GM03348 (cell line): ENCODE measurements at places on chromosomes 11 and 22.

DNA sequence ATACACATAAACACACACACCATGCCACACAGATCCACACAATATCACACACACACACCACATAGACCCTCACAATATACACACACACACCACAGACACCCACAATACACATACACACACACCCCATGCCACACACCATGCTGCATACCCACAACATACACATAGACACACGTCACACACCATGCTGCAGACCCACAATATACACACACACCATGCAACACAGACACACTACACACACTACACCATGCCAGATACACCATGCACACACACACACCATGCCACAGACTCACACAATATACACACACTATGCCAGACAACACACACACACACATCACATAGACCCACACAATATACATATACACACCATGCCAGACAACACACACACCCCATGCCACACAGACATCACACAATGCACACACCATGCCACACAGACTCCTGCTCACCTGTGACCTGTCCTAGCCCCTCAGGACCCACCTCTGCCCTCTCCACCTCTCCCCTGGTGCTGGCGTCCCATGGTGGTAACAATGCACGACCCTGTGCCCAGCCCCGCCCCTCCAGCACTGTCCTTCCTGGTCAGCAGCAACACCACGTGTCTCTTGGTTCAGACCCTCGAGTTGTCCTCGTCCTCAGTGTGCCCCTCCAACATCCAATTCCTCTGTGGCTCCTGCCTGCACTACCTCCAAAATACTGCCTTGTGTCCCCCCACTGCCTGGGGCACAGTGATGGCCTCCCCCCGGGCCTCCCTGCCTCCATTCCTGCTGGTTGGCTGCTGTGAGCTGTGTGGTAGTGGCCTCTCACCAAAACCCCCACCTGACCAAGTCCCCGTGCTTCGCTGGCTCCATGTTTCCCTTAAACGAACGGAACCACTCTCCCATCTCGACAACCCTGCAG, 23.7 kb upstream of the RFPL3 start:
- no peak for DNase-seq

DNA sequence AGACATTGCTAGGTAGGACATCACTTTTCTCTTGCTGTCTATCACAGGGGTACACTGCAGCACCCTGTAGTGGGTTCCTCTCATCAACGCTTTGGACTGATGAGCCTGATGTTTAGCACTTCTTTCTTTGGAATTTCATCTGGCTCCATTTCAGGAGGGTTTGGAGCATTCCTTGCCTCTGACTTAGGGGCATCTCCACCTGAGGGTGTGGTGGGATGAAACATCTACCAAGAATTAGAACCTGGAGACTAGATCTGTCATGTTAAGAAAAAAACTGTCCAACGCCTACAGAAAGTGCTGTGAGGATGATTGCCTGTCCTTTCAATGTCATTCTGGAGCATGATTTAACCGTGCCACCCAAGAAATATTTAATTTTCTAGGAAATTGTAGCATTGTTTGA, 648.4 kb downstream of the ETS1 start:
- DNase-seq, result no peak

- peak; percentile 74 for DNase-seq
Observed at GRCh38 chr11:69012092-69013008, 696 bp downstream of the MRGPRF start.

GRCh38 chr11:132671851-132672370, 860.4 kb downstream of the OPCML start:
- no peak for DNase-seq

GRCh38 chr11:100777736-100778135, 90.6 kb downstream of the ARHGAP42 start:
- DNase-seq, result no peak

DNA sequence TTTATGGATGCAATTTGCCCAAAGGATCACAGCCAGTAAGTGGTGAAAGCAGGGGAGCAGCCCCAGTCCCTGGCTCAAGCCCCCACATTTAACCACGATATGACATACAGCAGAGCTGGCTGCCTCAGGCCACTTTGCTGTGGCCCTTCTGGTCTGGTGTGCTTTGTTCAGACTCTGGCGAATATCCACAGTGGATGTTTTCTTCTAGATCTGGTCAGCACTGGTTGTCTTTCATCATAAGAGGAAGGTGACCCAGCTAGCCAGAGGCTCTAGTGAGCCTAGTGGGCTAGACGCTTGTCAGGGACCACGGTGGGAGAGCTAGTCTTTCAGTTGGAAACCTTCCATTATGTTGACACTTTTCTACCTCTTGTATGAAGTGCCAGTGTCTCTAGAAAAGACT, 42.5 kb downstream of the DGCR2 start:
- DNase-seq, result no peak

- DNase-seq, result peak; percentile 48
Observed at GRCh38 chr11:61978703-61979661, 11.5 kb upstream of the FTH1 start.

DNA sequence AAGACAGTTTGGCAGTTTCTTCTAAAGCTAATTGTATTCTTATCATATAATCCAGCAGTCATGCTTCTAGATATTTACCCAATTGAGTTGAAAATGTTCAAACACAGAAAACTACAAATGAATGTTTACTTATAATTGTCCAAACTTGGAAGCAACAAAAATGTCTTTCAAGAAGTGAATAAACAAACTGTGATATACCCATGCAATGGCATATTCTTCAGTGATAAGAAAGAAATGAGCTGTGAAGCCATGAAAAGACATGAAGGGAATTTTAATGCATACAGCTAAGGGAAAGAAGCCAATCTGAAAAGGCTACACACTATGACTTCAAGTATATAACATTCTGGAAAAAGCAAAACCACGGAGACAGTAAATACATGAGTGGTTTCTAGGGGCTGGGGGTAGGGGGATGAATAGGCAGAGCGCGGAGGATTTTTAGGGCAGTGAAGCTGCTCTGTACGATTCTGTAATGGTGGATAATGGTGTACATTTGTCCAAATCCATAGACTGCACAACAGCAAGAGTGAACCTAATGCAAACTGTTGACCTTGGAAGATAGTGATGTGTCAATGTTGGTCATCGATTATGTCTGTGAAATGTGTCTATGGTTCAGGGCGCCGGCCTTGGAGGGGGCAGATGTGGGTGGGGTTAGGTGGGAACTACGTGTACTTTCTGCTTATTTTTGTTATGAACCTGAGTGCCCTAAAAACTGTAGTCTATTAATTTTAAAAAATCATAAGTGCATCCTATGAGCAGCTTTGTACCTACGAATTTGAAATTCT, 424.9 kb downstream of the TBC1D22A start:
- no peak for DNase-seq

DNA sequence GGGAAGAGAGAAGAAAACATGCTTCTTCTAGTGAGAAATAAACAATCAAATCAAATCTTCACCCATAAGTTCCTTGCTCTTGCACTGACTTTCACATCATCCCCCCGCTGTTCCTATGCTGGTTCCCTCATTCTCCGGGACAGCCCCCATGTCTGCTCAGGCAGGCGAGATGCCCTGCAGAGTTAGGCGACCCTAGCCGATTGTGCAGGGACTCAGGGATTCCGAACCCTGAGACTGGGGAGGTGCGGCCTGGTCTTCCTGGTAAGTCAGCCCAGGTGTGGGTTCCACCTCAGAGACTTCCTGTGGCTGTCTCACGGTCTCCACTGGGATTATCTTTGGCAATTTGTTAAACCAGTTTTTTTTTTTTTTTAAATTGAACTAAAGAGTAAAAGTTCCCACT, 6.6 kb downstream of the TTC38 start:
- no peak for DNase-seq

DNA sequence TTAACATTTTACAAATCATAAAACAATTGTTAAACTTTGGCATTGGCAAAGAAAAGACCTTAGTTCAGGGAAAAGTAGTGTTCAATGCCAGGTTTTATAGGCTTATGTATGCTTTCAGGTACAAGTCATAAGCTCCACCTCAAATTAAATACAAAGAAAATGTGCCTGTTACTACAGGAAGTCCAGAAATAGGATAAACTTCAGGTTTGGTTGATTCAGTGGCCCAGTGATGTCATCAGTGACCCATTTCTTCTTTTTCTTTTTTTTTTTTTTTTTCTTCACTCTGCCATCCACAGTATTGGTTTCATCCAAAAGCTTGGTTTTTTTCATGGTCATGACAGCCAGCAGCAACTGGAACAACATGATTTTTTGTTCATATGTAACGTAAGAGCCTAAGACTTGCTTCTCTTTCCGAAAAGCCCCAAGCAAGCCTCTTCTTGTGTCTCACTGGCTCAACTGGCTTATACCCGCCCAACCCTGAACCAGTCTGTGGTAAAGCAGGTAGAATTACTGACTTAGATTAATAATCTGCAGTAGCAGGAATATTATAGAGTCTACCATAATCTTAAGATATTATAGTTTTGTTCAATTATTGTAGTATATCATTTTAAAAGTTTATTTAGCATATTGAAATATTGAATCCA, 46.2 kb downstream of the TTC17 start:
- DNase-seq, result no peak

DNA sequence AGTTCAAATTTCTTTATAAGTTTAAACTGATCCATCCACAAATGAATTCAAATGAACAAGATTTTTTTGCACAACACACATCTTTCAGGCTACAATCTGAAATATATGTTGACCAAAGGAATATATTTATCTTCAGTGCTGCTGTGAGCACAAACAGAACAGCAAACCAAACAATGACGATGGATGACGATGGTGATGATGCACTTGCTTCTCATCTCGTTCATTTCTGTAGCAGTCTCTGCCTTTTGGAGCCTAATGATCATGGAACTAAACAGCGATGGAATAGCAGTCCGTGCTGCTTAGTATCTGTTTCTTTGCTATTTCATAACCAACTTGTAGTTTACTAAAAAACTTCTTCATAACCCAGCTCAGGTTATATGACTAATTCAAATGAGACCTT, 220.7 kb upstream of the BLID start:
- DNase-seq, result no peak

DNA sequence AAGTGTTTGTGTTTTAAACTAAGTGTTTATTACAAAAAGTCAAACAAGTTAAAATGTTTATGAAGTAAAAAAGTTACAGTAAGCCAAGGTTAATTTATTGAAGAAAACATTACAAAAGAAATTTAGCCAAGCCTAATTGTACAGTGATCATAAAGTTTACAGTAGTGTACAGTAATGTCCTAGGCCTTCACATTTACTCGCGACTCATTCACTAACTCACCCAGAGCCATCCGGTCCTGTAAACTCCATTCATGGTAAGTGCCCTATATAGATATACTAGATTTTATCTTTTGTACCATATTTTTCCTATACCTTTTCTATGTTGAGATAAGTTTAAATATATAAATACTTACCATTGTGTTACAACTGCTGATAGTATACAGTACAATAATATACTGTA, 481.8 kb upstream of the TENM4 start:
- no peak for DNase-seq

GRCh38 chr11:34536056-34536455, 22.5 kb upstream of the ELF5 start:
- DNase-seq, result no peak

DNA sequence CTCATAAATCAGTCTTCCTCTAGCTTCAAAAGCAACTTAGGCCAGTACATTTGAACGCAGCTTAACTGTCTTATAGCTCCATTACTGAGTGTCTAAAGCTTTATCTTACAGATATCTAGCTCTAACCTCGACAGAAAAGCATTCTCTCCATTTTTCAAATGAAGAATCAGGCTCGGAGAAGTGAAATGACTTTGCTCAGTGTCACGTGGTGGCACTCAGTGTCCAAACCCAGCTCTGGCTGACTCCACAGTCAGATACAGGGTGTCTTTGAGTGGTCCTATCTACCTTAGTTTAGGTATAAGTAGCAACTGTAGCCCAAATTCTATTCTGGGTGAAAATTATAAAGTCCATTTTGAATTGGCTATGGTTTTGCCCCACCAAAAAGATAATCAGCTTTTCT, 38.7 kb upstream of the CHST1 start:
- no peak for DNase-seq

DNA sequence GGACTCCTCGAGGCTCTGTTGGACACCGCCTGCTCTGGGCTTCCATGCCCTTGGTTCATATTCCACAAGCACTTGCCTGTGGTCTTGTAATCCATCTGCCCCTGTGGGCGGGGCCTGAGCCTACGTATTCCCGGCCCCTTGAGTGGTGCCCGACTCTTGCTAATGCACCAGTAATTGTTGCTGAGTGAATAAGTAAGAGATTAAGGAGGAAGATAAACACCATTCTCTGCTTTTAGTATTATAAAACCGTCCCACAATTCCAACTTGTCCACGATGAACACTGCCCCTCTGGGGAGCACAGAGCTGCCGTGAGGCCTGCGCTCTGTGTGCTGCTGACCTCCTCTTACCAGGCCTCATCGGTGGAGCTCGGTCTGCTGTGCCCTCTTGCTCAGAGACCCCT, 50.3 kb downstream of the MICAL2 start:
- DNase-seq, result no peak

DNA sequence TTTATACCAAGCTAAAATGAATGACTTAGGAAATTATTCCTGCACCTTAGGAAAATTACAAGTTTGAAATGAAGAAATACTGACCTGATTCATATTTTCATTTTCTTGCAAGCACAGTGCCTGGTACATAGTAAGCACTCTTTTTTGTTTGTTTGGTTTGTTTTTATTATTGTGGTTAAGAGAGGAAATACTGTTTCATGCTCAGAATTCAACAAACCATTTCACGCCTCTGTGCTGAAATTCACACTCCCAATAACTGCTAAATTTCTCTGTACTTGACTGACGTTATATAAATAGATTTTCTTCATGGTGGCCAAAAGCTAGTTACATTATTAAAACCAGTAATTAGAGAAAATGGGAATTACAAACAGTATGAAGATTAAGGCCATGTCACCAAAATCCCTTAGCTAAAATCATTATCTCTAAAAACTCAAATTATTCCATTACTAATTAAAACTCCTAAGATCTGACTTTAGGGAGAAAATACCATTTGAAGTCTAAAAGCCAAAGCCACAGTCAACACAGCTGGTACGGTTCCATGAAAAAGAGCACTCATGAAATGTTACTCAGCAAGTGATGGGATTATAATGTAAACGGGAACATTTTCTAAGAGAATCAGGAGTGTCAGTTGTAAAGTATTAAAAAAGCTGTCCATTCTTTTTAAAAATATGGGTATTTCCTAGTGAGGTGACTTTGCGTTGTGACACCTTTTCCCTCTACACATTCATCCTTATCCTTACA, 77.8 kb upstream of the DDI1 start:
- DNase-seq, result no peak

DNA sequence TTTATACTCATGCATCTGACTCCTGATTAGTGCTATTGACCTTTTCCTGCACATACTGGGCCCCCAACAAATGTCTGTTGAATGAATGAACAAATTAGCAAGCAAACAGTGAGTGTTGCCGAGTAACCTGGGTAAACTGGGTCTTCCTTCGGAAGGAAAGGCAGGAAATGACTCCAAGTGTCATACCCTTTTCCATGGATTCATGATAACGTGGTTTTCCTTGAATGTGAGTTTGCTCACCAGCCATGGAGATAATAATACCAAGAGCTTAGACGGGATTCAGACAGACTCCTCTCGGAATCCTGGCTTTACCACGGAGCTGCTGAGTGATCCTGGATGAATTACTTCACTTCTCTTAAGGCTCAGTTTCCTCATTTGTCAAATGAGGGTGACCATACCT, 16.7 kb downstream of the TECTA start:
- DNase-seq, result no peak
